Brain (organoid and tissue), 16 donors: ENCODE measurements at places on chromosomes 2 and 18. TPM values are rescaled to one million over a fixed set of nuclear protein-coding genes. Genes with fewer than 3 reads are reported as not detected.

RNASEH1 gene
- 15.4 TPM for polyA plus RNA-seq

MZT2B gene
- polyA plus RNA-seq, result 403 TPM

PRKAG3 gene
- not detected for polyA plus RNA-seq

PTPRM gene
- polyA plus RNA-seq, result 11.6 TPM

D2HGDH gene
- polyA plus RNA-seq, result 5.2 TPM

SETBP1 gene
- 25.7 TPM for polyA plus RNA-seq

STAMBP gene
- polyA plus RNA-seq, result 53.5 TPM

NAPG gene
- polyA plus RNA-seq, result 10.8 TPM

ANKRD30BL gene
- polyA plus RNA-seq, result not detected

AKAIN1 gene
- polyA plus RNA-seq, result not detected

EFR3B gene
- 23.8 TPM for polyA plus RNA-seq

EVA1A gene
- polyA plus RNA-seq, result 4.9 TPM

SKOR2 gene
- not detected for polyA plus RNA-seq

SERPINB13 gene
- polyA plus RNA-seq, result not detected

SPP2 gene
- not detected for polyA plus RNA-seq

ANKZF1 gene
- polyA plus RNA-seq, result 19.2 TPM

VSNL1 gene
- 124 TPM for polyA plus RNA-seq

RAPGEF4 gene
- 18.3 TPM for polyA plus RNA-seq

GKN1 gene
- not detected for polyA plus RNA-seq

E2F6 gene
- polyA plus RNA-seq, result 14.9 TPM

KATNAL2 gene
- 8.4 TPM for polyA plus RNA-seq

LYPD6B gene
- polyA plus RNA-seq, result 0.22 TPM

BCL11A gene
- polyA plus RNA-seq, result 22.7 TPM

MEMO1 gene
- polyA plus RNA-seq, result 13.0 TPM

MOGAT1 gene
- polyA plus RNA-seq, result not detected

DIPK1C gene
- polyA plus RNA-seq, result 10.0 TPM

DYSF gene
- 41.9 TPM for polyA plus RNA-seq

DHRS9 gene
- 0.44 TPM for polyA plus RNA-seq

UGT1A9 gene
- not detected for polyA plus RNA-seq

PID1 gene
- 57.0 TPM for polyA plus RNA-seq

ASB18 gene
- polyA plus RNA-seq, result not detected

EPHA4 gene
- 6.1 TPM for polyA plus RNA-seq

MEP1B gene
- polyA plus RNA-seq, result not detected

PLEK gene
- 2.0 TPM for polyA plus RNA-seq

COPS8 gene
- 94.9 TPM for polyA plus RNA-seq
